ENCODE measurements at places on chromosomes 4 and X.

- DNase-seq = no peak
Observed at GRCh38 chr4:105458001-105458400, 15.9 kb downstream of the PPA2 start.

DNA sequence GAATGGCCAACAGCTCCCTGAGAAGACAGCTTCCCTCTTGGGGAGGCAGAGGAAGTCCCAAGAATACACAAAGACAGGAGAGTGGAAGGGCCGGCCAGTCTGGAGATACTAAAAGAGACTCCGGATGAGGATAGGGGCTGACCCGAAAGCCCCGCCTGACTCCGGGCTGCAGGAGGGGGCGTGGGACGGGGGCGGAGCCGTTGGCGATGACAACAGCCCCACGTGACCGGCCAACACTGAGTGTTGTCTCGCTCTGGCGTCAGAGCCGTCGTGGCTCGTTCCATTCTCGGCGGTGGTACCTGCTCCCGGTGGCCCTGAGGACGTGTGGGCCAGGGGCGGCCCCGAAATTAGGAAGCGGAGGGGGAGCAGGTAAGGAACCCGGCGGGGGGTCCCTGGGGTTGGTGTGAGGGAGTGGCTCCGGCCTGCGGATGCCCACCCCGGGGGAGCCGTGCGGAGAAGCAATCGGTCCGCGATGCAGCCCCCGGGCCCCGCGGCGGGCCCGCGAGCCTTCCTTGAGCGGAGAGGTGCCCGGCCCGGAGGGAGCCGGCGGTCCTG lies at the start of gene BEX4:
Gene BEX4, plus strand, starts transcription at position 239 of the 555 bp plus-strand sequence. CDS start 1,046 bp downstream, outside the sequence.
- DNase-seq = peak; percentile 67

GRCh38 chrX:143768976-143769375 lies 48.4 kb upstream of the SPANXN2 start:
- DNase-seq = no peak

DNA sequence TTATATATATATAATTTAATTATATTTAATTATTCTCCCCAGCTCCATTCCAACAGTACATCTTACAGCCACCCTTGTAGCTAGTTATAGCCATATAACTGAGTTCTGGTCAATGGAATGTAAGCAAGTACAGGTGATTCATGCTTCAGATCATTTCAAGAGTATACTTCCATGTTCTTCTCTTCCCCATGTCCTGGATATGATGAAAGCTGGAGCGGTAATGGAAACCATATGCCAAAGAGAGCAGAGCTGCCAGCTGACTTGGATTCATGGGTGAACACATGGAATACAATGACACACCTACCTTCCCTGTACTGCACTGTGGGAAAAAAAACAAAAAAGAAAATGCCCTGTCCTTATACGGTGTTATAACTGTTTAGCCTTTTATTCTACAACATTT lies 17.5 kb upstream of the CORIN start:
- no peak for DNase-seq

GRCh38 chrX:18753631-18754030 lies 46.2 kb downstream of the PPEF1 start:
- DNase-seq = no peak

DNA sequence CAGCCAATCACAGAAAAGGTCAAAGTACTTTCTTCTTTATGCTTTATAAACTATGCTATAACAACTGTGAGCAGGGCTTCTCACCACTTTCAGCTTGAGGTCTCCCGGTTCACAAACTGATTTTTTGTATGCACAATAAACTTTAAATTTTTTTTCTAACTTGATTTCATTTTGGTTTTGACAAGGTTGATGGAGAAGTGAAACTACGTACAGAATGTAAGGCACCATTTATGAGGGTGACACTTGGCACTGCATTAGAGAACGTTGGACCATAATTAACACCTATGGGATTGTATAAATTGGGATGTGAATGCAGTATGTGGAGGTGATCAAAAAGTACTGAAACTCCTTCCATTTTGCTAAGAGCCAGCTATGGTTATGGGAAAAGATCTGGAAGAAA lies 857.9 kb upstream of the HTR2C start:
- DNase-seq = no peak

DNA sequence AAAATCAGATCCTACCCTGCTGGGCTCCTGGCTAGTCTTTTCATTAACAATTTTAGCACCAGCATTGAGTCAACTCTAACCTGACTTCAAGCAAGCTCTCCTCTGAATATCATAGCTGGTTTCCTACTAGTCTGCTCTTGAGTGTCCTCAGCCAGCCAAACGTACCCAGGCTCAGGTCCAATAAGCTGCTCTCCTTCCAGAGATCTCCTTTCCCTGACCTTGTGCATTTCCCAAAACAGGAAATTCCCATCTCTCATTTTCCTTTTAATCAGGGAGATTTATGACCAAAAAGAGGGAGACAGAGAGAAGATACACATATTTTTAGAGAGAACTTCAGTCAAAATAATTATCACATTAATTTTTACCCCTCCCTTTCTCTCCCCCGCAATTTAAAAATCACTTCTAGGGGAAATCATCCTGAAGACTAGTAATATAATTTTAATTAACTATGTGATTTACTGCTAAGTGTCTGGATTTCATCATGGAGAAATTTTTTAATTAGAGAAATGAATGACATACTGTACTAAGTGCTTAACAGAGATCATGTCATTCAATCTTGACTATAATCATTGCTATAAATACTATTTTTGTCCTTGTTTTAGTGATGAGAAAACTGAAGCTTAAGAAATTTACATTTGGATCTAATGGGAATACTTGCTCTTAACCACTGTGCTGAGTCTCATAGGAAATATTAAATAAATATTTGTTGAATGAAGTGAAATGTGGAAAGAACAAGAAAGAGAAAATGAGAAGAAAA lies 421.7 kb upstream of the INTU start:
- DNase-seq = no peak

DNA sequence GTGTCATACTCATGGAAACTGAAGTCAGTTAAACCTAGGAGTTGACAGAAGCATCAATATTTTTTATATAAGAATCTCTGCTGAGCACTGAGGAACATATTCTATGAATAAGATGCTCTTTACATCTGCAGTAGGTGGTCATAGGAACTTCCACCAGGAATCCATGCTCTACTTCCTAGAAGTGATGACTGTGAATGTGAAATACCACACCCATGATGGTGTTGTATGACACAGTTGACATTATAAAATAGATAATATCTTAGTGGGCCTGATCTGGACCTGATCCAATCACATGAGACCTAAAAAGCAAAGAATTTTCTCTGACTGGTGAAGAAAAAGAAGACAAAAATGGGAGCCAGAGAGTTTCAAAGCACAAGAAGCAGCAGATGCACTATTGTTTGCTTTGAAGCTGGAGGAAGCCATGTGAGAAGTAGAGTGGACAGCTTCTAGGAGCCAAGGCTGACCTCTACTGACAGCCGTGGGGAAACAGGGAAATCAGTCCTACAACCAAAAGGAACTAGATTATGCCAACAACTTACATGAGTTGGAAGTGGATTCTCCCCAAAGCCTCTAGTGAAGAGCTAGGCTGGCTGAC lies 68.6 kb upstream of the HS3ST1 start:
- no peak for DNase-seq

DNA sequence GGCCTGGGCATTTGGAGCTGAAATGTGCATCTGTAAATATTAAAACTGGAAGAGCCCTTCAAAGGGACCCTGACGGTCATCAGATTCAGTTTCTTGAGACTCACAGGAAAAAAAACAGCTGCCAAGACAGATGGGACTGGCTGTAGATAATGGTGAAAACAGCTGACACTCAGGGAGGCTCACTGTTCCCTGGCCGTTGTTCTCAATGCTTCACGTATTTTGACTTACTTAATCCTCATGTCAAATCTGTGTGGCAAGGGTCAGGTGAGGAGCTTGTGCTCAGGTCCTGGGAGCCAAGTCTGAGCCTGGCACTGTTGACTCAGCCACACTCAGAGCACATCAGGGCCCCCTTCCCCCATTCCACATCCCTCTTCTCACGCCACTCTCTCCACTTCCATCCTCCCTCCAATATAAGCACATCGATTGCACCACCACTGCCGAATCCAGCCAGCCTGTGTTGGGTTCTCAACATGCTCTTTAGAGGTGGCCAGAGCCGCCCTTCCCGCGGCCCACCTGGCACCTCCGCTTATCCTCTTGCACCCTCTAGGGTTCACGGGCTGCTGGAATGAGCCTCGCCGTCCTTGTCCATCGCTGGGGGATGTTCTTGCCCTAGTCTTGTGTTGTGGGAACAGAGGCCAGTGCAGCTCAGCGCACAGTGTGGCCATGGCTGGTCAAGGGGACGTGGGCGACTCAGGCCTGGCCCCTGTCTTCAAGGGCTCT lies 40.1 kb downstream of the EVC start:
- DNase-seq = no peak

DNA sequence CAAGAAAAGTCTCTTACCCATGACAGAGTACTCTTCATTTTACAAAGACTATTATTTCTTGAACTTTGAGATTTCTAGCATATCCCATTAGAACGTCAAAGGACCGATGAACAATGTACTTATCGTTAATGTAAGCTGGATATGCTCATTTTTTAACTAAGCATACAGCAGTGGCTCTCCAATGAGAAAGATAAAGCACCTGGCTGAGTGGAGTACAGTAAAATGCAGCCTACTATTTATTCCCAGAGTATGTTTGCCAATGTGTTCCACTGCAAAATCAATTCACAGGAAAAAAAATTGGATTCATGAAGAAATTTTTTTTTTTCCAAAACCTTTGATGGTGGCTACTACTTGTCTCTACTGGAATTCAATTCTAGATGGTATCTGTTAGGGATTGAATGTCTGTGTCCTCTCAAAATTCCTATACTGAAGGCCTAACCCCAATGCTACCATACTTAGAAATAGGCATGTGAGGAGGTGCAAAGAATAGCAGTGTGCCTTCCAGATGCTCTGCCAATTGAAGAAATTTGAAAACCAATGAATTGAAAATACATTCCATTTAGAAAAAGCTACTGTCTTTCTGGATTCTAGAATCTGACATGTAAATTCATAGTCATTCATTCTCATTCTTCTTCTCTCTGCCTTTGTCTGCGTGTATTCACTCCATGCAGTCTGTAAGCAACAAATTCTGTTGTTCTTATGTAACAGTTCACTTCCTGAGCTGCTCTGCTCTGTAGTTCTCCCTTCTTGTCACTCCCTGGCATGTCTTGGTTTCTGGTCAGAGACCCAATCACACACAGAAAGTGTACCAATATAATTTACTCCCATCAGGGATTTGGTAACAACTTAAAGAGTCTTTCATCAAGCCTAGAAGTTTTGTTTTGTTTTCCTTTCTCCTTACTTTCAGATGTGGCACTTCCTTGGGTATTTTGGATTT lies 61.4 kb downstream of the PAPSS1 start:
- DNase-seq = no peak

DNA sequence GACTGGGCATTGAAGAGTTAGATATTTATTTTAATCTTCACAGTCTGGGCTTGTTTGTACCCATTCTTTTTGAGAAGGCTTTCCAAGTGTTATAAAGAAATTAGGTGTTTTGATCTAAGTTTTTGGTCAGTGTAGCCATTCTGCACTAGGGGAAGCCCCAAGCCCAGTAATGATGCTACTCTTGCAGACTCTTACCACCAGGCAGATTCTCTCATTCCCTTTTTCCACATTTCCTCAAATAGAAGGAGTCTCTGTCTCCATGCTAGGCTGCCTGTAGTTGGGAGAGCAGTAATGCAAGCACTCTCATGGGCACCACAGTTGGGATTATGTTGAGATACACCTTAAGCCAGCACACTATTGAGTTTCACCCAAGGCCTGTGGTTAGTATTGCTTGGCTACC lies 21.5 kb downstream of the CDX4 start:
- DNase-seq = no peak

DNA sequence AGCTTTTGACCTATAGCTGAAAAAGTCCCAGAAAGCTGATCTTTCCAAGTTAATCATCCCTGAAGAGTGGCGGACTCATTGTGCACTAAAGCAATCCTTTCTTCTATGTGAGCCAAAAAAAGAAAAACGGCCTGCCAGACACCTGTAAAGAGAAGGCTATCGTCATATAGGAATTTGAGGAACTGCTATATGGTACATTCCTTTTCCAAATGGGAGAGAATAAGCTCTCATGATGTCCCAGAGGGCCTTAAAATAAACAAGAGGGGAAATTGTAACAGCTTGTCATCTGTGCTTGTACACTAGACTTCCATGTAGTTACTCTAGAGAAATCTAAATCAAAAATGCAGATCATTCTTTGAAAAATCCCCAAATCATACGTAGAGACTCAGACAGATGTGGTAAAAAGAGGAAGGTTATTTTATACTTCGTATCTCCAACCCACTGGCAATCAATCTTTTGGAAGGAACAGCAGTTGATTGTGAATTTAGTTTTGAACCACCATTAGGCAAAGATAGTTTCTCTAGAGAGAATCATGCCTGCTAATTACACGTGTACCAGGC lies 26.1 kb downstream of the GPR174 start:
- no peak for DNase-seq

DNA sequence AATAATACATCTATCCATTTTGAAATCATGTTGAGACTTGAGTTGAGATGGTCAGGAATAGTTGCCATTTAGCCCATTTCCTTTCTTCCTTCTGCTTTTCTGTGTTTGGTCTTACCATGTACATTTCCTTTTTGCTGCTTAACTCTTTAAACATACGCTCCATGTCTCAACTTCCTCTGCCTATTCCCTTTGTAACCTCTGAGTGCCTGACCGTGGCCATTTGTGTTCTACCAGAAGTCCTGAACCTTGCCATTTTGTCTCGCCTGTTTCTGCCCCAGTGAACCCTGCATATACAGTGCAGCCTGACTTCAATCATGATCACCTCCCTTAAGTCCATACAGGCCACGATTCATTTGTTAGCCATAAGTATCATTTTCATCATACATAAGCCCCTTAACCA lies 169.0 kb downstream of the RAPGEF2 start:
- no peak for DNase-seq

GRCh38 chr4:1666391-1666790 lies 17.7 kb downstream of the FAM53A start:
- no peak for DNase-seq

DNA sequence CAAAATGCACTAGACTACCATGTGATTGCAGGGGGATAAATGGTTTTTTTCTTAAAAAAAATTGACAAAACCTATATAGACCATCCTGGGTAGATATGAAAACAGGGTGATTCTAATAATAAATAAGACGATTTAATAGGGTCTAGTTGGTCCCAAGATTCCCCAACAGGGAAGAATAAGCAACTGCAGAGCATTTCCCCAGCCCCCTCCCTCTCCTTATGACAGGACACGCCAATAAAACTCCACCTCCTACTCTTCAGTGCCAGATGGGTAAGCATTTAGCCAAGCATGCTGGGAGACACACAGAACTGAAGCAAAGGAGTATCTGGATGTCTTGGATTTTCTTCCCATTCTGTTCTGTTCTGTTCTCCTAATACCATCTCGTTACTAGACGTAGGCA lies at the start of gene BRS3:
Gene BRS3, plus strand, starts transcription at position 301 of the 400 bp plus-strand sequence. CDS start 168 bp downstream, outside the sequence.
- DNase-seq = no peak

- no peak for DNase-seq
Observed at GRCh38 chrX:118024482-118024881, 92.1 kb downstream of the KLHL13 start.

All from stimulated activated CD8-positive, alpha-beta memory T cell treated with anti-CD3 and anti-CD28 coated beads, Interleukin-4, amount 100 ng/mL, for 1 hour (primary cell).